ENCODE measurements at places on chromosomes 7 and 10.

DNA sequence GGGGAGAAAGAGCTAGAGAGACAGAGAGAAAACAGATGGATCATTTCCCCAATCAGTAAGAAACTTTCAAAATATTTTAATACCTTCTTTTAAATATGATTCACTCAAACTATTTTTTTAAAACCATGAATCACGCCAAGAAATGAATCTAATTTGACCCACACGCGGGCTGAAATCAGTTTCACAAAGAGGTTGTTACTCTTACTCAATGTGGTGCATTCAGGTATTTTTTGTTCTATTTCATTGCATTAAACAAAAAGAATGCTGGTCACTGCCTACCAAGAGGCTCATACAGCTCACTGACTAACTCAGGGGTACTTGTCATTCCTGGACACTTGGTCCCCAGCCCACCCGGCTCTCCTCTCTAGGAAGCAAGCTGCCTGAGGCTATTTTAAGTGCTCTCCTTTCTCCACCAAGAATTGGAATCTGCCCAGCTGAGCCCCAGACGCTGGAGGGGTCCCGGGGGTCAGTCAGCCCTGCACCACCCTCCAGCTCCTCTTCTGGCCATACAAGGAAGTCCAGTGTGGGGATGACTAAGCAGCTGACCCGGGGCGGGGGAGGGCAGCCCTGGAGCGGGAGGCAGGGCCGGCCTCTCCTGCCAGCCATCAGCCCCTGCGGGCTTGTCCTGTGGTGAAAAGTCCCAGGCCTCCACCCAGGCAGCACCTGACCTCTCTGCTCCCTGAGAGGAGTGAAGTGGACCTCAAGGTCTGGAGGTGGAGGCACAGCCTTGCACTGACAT lies 21.7 kb upstream of the PFKP start:
- no peak for DNase-seq

DNA sequence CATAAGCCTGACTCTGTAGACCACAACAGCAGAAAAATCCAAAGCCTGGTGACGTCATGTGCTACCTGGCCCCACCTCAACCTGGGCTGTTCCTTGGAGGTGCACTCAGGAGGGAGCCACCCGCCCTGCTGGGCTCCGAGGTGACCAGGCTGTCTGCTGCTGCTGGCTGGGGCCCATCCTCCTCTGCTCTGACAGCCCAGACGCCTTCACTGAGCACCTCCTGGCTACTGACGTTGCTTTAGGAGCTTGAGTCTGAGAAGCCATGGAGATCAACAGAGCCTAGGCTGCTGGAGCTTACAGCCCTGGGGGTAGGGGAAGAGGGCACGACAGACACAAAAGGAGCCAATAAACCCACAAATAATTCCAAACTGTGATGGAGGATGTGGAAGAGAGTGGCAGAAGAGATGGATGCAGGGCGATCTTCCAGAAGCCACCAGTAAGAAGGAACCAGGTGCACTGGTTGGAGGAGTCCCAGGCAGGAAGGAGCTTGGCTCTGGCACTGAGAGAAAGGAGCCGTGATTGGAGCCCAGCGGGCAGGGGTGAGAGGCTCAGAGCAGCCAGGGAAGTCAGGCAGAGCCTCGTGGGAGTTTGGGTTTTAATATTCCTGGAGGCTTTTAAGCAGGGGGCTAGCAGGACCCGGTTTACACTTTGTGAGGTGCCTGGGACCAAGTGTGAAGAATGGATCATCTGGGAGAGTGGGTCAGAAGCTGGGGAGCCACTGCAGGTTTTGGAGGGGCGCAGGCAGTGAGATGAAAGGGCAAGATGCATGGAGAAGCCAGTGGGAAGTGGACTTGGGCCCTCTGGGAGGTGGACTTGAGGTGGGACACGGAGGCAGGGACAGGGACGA lies 1.7 kb upstream of the PTPRE start:
- DNase-seq: peak; percentile 52

DNA sequence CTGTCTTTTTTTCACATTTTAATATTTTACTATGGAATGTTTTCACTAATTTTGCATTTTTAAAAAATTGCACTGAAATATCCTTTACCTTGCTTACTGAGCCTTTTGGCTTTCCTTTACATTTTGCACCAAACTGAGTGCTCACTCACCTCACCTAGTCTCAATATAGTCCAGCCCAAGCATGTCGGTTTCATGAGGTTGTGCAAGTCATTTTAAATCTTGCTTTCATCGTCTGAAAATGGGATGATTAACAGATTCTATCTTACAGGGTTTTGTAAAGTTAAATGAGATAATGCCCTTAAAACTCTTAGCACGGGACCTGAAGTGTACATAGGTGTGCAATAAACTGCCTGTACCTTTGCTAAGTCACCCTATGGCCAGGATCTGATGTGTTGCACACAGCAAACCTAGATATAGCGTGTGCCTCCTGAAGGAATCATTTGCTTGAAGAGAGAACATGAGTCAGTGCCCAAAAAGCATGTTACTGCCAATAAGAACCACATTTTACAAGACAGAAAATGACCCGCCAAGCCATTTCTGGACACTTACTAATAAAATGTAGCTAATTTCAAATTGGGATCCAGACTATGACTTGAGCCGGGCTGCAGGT lies 199.8 kb downstream of the JCAD start:
- no peak for DNase-seq

- no peak for DNase-seq
These were observed 185.2 kb downstream of the SKIDA1 start for GRCh38 chr10:21340331-21340730.

- no peak for DNase-seq
These were observed 15.5 kb downstream of the RPP38 start for GRCh38 chr10:15112657-15113056.

GRCh38 chr10:31822150-31822549 lies 106.5 kb downstream of the ARHGAP12 start:
- no peak for DNase-seq

DNA sequence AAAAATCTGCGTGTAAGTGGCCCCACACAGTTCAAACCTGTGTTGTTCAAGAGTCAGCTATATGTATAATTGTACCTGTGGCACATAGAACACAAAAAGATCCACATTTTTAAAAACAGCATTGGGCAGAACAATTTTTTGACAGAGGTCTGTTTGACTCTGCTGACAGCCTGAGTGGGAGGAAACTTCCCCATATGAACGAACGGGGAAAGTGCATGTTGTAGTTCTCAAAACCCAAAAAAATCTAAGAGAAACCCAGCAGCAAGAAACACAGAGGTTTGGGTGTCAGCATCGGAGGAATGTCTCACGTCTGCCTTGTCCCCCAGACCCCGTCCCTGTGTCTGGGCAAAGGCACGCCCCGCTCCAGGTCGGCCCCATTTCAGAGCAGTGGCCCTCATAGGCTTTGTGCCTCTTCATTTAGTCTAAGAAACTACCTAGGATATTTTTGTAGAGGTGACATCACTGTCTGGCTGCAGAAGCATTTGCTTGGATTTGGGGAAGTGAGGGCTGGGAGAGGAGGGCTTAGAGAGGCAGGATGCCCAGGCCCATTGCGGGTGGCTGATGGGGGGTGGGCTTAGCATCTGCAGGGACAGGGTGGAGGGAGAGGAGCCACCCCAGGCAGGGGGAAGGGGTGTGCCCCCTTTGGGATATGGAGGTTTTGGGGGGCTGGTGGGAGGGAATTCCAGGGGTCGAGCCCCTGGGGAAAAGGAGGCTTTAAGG lies 11.0 kb downstream of the CUX1 start:
- DNase-seq: no peak

DNA sequence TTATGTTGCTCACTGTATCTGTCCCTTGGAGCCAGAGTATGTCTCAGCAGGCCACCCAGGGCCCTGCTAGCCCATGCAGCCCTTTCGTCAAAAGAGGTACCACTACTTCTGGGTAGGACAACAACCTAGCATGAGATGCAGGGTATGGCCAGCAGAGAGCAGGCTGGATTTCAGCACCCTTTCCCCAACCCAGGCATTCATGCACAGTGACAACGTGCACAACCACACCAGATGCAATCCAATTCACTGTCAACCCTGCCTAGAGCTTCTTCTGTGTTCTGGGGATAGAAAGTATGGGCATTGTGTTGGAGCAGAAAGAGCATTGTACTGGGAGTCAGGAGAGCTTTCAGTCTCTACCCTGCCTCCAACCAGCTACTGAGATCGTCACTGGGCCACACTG lies 37.9 kb downstream of the JAZF1 start:
- no peak for DNase-seq

DNA sequence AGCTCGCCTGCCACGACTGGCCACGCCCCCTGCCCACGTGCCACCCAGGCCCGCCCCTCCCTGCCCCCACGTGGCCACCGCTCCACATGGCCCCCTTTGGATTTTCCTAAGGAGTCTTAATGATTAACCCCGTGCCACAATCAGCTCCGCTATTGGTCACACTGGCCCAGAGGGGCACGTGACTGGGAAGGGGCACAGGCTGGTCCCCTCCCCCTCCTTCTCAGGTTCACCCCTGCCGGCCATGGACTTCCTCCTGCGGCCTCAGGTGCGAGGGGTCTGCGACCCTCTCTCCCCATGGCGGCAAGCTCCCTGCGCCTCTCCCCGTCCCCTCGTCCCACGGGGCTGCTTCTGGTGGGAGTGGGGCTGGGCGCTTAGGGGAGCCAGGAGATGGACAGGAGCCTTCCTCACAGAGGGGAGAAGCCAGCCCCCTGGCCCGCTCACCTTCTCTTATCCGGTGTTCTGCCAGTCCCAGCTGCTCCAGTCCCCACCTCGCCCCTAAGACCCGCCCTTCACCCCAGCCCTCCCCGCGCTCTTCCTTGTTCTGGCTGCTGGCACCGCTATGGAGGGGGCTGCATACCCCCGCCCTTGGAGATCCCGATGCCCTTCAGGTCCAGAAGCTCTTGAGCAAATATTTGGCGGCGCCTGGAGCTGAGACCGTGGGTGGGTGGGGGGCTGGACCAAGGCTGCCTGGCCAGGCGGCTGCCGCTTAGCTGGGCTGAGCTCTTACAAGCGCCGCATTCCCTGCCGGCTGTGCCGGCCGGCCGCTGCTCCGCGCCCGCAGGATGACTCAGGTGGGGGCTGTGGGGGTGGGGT lies 3.2 kb downstream of the SLC4A2 start:
- peak; percentile 72 for DNase-seq

GRCh38 chr7:138549082-138549481 lies 89.0 kb downstream of the TRIM24 start:
- no peak for DNase-seq

DNA sequence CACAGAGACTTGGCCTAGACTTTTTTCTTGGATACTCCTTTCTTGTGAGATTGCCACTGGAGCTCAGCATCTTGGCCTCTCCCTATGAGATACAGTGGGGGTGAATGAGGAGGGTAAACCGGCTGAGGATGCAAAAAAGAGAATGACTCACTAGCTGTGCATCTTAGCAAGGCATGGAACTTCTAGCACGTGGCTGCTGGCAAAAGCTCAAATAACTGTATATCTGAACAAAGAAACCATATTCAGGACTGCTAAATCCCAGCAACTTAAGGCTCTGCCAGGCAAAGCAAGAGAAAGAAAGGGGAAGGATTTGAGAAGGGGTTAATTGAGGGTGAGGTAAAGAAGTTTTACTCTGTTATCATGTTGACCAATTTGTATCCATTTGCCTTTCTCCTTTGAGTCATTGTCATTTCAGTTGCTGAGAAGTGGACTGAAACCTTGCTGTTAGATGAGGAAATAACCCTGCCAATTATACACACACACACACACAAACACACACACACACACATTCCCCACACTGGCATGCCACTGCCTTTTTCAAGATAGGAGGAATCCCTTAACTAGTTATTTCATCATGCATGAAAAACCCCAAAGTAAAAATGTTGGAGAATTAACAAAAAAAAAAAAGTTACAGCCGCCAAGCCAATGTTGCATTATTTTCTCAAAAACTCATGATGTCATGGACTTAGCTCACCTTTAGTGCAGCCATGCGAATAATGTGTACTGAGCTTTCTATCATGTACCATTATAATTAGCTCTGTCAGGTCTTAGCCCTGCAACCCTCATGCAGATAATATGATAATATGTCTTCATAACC lies 997.3 kb downstream of the LRMDA start:
- DNase-seq: no peak

DNA sequence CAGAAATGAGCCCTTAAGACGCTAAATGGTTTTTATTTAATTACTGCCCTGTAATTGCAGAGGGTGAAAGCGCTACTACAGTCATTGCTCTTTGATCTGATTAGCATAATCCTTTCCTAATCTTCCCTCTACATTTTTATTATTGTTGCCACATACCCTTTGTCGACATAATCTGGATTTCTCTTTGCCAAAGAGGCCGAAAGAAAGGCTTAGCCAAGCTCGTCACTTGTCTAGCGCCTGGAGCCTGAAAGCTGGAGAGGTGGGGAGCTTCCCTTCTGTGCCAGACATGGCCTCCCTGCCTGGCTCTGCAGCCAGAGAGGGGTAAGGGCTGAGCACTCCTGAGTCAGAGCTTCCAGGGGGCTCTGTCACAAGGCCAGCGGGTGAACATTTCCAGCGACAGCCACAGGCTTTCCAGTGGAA lies 145.9 kb downstream of the PRKAG2 start:
- DNase-seq: no peak

DNA sequence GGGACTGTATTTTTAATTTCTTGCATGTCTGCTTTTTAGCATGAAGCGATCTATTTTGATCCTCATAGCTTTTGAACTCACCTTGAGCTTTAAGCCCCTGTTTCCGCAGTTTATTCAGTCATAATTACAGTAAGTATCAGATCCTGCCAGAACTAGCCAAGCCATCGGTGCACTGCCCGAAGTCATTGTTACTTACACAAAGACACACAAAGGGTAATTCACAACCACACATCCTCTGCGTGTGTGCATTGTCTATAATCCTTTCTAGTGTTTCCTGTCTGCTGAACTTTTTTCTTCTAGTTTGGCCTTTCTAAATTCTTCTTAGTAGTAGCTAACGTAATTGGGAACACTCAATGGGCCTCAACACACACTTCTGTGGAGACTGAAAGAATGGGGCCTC lies 133.0 kb downstream of the SFMBT2 start:
- DNase-seq: no peak

GRCh38 chr7:1671594-1672451 lies 1.7 kb downstream of the ELFN1 start:
- no peak for DNase-seq

DNA sequence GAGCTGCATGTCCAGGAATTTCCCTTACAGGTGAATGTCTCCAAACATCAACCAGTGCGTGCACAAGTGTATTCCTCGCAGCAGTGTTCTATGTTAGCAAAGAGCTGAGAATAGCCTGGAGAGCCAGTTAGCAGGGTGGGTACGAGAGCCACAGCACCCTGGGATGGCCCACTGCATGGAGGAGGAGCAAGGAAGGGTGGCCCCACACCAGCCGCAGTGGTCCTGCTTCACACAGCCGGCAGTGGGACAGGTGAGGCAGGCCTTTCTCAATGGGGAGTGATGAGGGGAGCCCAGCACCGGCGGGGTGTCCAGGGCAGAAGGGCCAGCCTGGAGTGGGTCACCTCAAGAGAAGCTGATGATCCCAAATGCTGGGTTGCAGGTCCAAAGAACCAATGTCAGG lies 240.7 kb downstream of the TCERG1L start:
- no peak for DNase-seq

GRCh38 chr7:139382439-139382838 lies 22.7 kb downstream of the LUC7L2 start:
- DNase-seq: no peak

DNA sequence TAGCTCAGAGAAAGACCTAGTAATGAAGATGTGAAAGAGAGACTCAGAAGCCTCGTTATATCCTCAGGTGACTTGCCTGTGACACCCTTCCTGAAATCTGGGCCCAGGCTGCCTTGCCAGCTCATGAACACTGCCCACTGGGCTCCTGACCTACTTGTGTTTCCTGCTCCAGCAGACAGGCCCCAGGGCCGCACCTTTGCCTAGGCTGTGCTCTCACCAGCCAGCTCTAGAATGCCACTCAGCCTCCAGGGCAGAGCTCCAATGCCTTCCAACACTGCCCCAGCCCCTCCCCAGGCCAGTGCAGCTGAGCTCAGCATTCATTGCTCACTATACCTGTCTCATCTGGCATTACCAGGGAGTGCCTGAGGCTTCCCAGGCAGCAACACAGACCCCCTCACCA lies 94.3 kb downstream of the DLG5 start:
- DNase-seq: peak; percentile 84

- DNase-seq: no peak
These were observed 5.2 kb upstream of the MALRD1 start for GRCh38 chr10:19043431-19043830.

All from cerebellar cortex (tissue), 1 donor.